SJCRH30 (cell line): ENCODE measurements at places on chromosomes 7 and 10.
A peak's percentile ranks its signal among the peaks of the same experiment; 100 is the strongest.

GRCh38 chr10:70557086-70557845, 45.3 kb downstream of the PRF1 start:
- DNase-seq: no peak

GRCh38 chr10:63976538-63976937, 455.3 kb downstream of the REEP3 start:
- DNase-seq: peak; percentile 60

DNA sequence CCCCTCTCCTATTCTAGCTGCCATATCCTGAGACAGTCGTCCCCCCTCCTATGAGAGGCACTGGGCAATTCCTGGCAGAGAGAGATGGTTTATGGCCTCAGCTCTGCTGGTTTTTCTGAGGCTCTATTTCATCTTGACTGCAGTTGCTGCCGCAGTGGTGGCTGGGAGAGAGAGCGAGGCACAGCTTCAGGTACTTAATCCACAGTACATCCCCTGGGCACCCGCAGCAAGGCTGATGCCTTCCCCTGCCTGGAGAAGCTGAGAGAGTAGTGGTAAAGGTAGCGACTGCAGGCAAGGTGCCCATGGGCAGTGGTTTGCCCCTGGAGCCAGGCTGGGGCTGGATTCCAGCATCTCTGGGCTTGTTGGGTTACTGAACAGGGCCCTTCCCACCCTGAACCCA, 324.7 kb downstream of the RPS24 start:
- no peak for DNase-seq

DNA sequence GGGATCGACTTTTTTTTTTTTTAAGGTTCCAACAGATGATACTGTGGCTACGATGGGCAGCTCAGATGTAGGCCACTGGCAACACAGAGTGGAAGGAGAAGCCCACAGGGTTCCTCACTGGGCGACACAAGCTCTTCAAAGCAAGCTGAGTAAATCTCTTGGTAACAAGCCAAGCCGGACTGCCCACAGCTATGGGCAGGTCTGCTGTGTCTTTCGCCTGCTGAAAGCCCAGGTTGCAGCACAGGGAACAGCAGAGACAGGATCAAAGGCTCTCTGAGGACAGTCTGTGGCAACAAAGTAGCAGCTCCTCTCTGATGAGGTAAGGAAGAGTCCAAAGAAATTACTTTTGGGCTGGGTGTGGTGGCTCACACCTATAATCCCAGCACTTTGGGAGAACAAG, 83.6 kb downstream of the KCNMA1 start:
- no peak for DNase-seq

DNA sequence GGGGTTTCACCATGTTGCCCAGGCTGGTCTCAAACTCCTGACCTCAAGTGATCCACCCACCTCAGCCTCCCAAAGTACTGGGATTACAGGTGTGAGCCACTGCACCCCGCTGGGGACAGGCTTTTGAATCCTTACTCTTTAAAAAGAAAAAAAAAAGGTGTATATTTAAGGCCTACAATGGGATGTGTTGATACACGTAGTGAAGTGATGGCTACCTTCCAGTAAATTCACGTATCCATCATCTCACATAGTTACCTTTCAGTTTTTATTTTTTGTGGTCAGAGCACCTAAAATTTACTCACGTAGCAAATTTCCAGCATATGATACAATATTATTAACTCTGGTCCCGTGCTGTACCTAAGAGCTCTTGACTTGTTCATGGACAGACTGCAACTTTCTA, 119.5 kb upstream of the INSYN2A start:
- no peak for DNase-seq

DNA sequence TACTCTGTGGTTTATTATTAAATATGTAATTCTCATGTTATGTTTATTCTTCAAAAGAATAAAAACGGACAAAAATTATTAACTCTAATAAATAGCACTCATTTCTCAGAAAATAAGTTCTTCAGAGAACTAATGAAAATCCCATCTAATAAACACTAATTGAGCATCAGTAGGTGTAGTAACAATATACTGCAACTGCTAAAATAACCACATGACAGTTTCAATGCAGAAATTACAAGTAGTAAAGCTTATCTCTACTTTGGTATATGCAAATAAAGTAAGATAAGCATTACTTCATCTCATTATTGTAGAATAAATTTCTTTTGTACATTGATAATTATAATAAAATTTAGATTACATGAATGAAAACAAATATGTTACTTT, 56.4 kb upstream of the DKK1 start:
- no peak for DNase-seq

DNA sequence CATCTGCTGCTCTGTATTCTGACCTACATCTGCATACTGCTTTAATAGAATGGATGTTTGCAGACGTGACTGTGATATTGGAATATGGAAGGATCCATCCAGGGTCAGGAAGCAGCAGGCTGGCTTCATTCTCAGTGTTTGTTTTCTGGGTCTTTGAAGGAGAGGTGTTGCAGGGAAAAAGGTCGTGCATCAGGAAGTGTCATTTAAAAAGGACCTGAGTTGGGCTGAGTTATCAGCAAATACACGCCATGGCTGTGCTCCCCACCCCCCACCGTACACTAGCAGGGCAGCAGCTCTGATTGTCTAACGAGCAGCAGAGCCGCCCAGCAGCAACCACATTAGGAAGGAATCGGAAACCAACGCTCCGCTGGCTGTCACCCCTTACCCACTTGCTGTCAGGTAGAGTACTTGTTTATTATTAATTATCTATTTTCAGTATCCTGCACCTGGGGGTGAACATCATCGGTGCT, 63.1 kb upstream of the STEAP1B start:
- DNase-seq: no peak

- DNase-seq: no peak
Observed at GRCh38 chr10:110724116-110724921, 80.2 kb downstream of the RBM20 start.

GRCh38 chr10:60733826-60734225, 44.5 kb upstream of the CDK1 start:
- DNase-seq: no peak

DNA sequence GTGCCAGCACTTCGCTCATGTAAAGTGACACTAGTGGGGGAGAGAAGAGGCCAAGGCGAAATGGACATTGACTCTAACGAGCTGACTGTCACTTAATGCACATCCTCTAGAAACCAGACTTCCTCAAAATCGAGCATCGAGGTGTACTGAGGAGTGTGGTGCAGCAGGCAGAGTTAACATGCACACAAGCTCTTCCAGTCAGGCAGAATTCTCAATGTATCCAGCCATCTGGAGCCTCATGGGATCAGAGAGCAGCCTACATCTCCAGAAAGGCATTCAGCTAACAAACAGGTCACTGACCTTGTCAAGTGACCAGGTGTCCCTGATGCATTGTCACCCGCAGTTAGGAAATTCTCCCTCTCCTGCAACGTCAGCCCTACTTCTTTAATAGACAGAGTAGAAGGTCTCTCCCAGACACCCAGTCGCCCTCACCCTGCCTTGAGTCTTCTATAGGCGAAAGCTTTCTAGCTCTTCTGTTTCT, 259.8 kb upstream of the AOAH start:
- DNase-seq: no peak

DNA sequence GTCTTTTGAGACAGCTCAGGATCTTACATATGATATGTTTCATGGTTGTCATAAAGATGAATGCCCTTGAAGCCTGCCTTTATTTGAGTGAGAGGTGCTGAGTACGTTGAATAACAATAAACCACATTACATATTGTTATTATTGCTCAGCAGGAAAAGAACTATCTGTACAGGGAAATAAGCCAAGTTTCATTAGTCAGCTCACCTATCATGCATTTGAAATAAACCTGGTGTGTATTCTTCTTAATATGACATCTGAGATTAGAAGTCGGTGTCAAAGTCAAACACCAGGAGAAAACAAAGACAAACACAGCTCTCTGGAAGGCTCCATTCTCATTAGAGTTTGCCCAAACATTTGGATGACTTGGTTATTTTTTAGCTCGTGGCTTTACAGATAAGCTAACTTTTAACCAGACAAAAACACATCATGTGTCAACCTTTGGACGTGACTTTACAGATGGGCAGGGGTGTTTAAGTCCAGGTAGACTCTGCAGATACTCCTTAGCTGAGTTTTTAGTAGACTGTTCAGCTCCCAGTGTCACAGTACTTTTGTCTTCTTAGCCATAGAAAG, 71.2 kb upstream of the AOAH start:
- no peak for DNase-seq

DNA sequence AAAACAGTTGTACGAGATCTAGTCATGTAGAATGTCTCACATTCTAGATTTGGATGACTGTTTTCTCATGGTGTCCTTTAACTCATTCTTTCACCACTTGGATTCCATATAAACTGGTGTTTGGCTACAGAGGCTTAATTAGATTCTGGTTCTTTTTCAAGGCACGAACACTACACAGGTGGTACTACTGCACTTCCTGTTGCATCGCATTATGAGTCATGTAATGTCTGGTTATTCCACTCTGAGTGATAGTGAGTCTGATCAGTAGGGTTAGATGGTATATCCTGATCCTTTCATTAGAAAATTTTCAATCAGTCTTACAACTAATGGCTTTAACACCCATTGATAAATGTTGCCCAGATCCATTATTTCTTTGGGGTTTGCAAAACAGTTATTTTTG, 11.2 kb upstream of the AKAP9 start:
- no peak for DNase-seq

DNA sequence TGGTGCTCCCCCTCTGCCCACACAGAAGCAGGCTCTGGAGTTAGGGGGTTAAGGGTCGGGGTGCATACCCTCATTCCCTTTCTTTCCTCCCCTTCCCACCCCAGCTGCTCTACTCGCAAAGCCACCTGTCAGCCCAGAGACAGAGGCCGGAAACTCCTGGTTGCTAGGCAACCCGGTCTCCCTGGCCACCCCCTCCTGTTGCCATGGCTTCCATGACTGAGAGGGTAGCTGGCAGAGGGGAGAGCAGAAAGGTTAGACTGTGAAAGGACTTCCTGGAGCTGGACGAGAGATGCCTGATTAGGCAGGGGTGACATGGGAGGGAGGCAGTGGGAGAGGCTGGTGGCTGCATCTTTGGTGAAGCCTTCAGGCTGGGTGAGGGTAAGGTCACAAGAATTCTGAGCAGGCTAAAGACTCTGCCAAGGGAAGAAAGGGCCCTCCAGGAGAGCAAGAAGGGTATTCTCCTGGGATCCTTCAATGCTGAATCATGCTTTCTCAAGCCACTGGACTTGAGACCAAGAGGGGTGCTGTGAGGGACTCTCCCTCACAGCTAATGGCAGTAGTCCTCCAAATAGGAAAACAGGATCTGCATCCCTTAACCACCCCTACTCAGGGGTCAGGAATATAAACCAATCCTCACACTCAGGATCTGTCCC, 5.4 kb downstream of the PSD start:
- peak; percentile 82 for DNase-seq

DNA sequence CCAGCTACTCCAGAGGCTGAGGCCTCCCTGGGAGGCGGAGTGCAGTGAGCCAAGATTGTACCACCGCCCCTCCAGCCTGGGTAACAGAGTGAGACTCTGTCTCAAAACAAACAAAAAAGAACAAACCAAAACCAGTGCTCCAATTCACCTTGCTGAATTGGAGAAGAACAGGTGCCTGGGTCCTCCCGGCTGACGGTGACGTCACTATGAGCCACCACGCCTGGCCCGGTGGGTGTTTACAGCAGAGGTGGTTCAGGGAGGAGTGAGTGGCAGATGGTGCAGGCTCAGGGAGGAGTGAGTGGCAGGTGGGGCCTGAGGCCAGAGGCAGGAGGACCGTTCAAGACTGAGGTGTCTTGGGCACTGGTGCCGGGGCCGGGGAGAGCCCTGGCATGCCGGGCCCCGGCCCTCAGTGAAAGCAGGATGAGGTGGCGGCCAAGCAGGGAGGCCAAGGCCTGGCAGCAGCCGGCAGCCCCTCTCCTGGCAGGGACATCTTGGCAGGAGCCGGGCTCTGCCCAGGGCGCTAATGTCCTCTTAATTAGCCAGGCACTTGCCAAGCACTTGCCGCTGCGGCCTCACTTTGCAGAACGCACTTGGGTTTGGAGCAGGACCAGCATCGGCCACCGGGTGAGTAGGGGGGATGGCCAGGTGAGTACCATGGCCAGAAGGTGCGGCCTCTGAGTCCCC, 162.8 kb upstream of the TNRC18 start:
- DNase-seq: no peak

GRCh38 chr10:60343254-60343653, 46.4 kb downstream of the ANK3 start:
- no peak for DNase-seq

- no peak for DNase-seq
Observed at GRCh38 chr7:74404741-74405140, 49.0 kb upstream of the GTF2IRD1 start.

DNA sequence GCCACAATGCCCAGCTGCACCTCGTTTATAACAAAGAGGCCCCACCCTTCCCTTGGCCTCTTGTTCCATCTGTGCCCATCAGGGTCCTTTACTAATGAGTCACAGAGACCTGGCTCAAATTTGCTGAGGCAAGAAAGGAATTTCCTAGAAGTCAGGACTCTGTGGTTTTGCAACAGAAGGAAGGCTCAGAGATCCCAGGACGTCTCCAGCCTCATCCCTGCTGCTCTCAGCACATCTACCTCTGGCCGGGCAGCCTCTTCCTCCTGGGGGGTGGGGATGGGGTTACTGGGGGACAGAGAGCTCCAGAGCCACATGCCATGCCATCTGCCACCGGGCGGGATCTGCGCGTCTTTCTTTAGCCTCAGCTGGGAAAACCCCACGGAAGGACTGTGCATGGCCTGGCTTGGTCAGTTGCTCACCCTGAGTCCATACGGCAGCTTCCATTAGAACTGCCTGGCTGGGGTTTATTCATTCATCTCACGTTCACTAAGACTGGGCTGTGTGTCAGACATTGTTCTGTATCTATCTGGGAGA, 41.9 kb upstream of the PSMG3 start:
- DNase-seq: peak; percentile 58

GRCh38 chr7:37751096-37751495, 67.5 kb downstream of the GPR141 start:
- no peak for DNase-seq

- DNase-seq: no peak
Observed at GRCh38 chr10:111079781-111080180, 3.0 kb downstream of the ADRA2A start.

DNA sequence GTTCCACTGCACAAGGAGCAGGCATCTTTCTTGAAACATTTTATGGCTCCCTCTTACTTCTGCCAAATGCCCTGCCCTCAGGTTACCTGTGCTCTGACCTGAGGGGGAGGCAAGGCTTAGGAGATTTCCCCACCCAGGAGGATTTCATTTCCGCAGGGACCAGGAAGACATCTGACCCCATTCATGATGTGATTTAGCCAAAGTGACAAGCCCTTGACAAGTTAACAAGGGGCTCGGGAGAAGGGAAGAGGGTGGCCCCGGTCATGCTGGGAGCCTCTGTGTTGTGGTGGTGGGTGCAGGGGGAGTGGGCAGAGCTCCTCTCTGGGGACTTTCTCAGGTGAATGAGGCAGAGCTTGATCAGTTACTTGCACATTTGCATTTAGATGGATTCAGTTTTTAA, 18.9 kb downstream of the GIMAP5 start:
- DNase-seq: no peak
